ENCODE measurements at places on chromosomes 11 and 22. TPM values are rescaled to one million over a fixed set of nuclear protein-coding genes. Genes with fewer than 3 reads are reported as not detected.

The POU2AF1 gene
- total RNA-seq: not detected

The DRD4 gene
- total RNA-seq: under 0.01 TPM

The LDLRAD3 gene
- 11.5 TPM for total RNA-seq

The APOBEC3B gene
- total RNA-seq: 3.9 TPM

The OR51B2 gene
- total RNA-seq: not detected

The APOA4 gene
- total RNA-seq: not detected

The MLC1 gene
- total RNA-seq: not detected

The RPS6KA4 gene
- 44.8 TPM for total RNA-seq

The DMC1 gene
- total RNA-seq: 12.1 TPM

The ANO5 gene
- total RNA-seq: not detected

The ANAPC15 gene
- total RNA-seq: 21.1 TPM

The CASP5 gene
- not detected for total RNA-seq

The APOL4 gene
- 1.8 TPM for total RNA-seq

The MMP12 gene
- 0.59 TPM for total RNA-seq

The HNRNPUL2 gene
- 12.5 TPM for total RNA-seq

The C1QTNF5 gene
- total RNA-seq: 0.73 TPM

The SAA4 gene
- total RNA-seq: not detected

The HEPN1 gene
- total RNA-seq: not detected

The MPZL3 gene
- 0.37 TPM for total RNA-seq

The C11orf42 gene
- total RNA-seq: not detected

The PGR gene
- under 0.01 TPM for total RNA-seq

The ST14 gene
- under 0.01 TPM for total RNA-seq

The C11orf91 gene
- total RNA-seq: not detected

The CD248 gene
- total RNA-seq: 135 TPM

The HBG2 gene
- total RNA-seq: not detected

The OR51I1 gene
- total RNA-seq: not detected

The RTN4R gene
- total RNA-seq: 0.59 TPM

The OR52R1 gene
- not detected for total RNA-seq

The FGF4 gene
- total RNA-seq: not detected

The PLAAT4 gene
- total RNA-seq: 2.3 TPM

The SAAL1 gene
- total RNA-seq: 24.2 TPM

The KRTAP5-9 gene
- total RNA-seq: not detected

The CBLIF gene
- not detected for total RNA-seq

The POU2AF2 gene
- total RNA-seq: not detected

All from subcutaneous preadipocyte (primary cell).